ENCODE measurements at places on chromosomes 13 and 19. TPM values are rescaled to one million over a fixed set of nuclear protein-coding genes. Genes with fewer than 3 reads are reported as not detected.

Gene CCDC169
- 1.7 TPM for total RNA-seq

Gene ZNF766
- total RNA-seq = 22.9 TPM

Gene HSPB6
- 0.37 TPM for total RNA-seq

Gene GRIK5
- 3.8 TPM for total RNA-seq

Gene OBI1
- total RNA-seq = 26.1 TPM

Gene MAMSTR
- 2.6 TPM for total RNA-seq

Gene OLFM4
- total RNA-seq = not detected

Gene EPSTI1
- not detected for total RNA-seq

Gene ACP5
- total RNA-seq = 2.5 TPM

Gene SLC6A16
- total RNA-seq = 7.4 TPM

Gene GTPBP3
- total RNA-seq = 57.8 TPM

Gene SPTBN4
- total RNA-seq = 0.40 TPM

Gene CALR3
- total RNA-seq = not detected

Gene IL4I1
- total RNA-seq = 0.12 TPM

Gene ZNF234
- 18.6 TPM for total RNA-seq

Gene ZNF540
- 1.0 TPM for total RNA-seq

Gene DZIP1
- total RNA-seq = 71.1 TPM

Gene FCGBP
- total RNA-seq = 1.0 TPM

Gene RFPL4A
- total RNA-seq = not detected

Gene GTF2F1
- 70.3 TPM for total RNA-seq

Gene NAPSA
- total RNA-seq = 0.96 TPM

Gene KLC3
- not detected for total RNA-seq

Gene UBL3
- 36.0 TPM for total RNA-seq

Gene KLK2
- not detected for total RNA-seq

Gene TTC9B
- total RNA-seq = 1.7 TPM

Gene NCR1
- not detected for total RNA-seq

Gene DNAJC3
- 18.3 TPM for total RNA-seq

Gene ZNF625
- 29.0 TPM for total RNA-seq

Gene THSD8
- 34.7 TPM for total RNA-seq

Gene GJB2
- total RNA-seq = not detected

Gene SLAIN1
- total RNA-seq = 38.7 TPM

Gene SUGT1
- total RNA-seq = 74.0 TPM

Gene C13orf46
- total RNA-seq = 0.66 TPM

Gene KISS1R
- total RNA-seq = 2.4 TPM

Gene B3GNT8
- 0.86 TPM for total RNA-seq

Data from neural crest cell (in vitro differentiated cells).